ENCODE measurements at places on chromosomes 4 and X.

GRCh38 chr4:25949173-25949748 lies 35.2 kb downstream of the SMIM20 start:
- DNase-seq: no peak

DNA sequence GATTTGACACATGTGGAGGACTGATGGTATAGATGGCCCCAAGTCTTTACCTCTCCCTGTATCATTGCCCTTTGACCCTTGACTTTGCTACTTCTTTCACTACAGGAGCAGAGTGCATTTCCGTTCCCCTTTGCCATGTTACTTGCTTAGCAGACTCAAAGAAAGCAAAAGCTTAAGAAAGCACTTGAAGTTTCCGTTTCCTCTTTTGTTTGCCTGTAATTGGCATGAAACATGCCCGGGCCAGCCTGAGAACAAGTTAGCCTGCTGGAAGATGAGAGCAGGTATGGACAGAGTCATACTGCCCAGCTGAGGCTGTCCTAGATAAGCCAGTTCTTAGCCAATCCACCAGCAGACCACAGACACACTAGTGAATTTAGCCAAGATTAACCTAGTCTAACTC lies 206.0 kb downstream of the BCOR start:
- no peak for DNase-seq

- DNase-seq: no peak
These were observed 317.5 kb downstream of the DHRSX start for GRCh38 chrX:2183193-2183725.

- DNase-seq: no peak
These were observed 68.8 kb upstream of the STX18 start for GRCh38 chr4:4610672-4611071.

GRCh38 chrX:143466130-143466529 lies 51.1 kb downstream of the SPANXN3 start:
- no peak for DNase-seq
